ENCODE measurements at places on chromosomes 16 and 17.

- DNase-seq: no peak
Observed at GRCh38 chr17:5355421-5356129, 63.9 kb downstream of the NUP88 start.

- no peak for DNase-seq
Observed at GRCh38 chr16:80100186-80100585, 440.6 kb upstream of the DYNLRB2 start.

GRCh38 chr17:60102632-60103096 lies 23.9 kb upstream of the HEATR6 start:
- DNase-seq: no peak

GRCh38 chr16:50058091-50058771 lies 7.5 kb upstream of the HEATR3 start:
- DNase-seq: no peak

GRCh38 chr16:11034481-11034931 lies 90.1 kb downstream of the CLEC16A start:
- no peak for DNase-seq

DNA sequence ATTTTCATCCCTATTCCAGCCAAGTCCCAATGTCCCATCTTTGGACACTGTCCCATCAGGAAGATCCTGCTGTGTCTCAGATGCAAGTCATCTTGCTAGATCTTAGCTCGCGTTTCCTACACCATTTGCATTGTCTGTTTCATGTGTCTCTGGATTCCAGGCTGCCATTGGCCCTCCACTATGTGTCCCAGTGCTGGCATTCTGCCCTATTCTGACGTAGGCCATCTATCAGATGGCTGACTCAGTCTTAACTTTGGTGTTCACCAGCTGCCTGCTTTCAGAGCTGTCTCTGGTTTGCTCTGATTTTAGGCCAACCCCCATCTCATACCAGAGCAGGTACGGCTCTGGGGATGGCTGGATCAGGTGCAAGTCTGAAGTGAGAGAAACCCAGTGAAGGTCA lies 300.9 kb upstream of the ASIC2 start:
- DNase-seq: no peak

GRCh38 chr16:82460766-82461165 lies 166.0 kb upstream of the CDH13 start:
- DNase-seq: no peak

Data from cerebellar nuclear complex (tissue), 1 donor.